Peyer's patch (tissue), 4 donors: ENCODE measurements at places on chromosomes 16 and 17.

DNA sequence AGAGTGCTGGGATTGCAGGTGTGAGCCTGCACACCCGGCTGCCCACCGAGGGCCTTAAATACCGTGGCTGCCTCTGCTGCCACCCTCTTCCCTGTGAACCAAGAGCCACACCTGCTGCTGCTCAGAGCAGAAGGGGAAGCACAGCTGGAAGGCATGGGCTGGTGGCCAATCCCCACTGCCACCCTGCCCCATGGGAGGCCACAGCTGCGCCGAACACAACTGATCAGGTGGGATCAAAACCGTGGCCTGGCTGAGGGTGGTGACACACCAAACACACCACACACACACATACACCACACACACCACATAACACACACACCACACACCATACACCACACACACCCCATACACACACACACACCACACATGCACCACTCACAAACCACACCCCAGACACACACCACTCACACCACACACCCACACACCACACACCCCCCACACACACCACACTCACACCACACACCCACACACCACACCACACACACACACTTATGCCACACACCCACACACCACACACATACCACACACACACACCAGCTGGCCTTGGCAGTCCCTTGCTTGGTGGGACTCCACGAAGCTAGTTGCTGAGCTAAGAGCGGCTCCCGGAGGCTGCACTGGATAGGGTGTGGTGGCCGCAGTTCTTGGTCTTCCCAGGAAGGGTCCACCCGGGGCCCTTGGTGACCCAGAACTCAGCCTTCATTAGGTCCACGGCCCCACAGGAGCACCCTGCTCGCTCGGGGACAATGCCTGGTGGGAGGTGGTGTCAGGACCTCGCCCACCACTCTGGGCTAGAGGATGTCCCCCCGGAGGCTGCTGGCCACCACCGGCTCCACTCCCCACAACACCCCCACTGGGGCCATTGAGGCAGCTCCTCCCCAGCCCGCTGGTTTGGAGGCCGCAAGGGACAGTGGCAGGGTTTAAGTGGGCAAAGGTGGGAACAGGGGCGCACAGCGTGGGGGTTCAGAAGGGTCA lies 14.9 kb downstream of the CEP131 start:
- no peak for DNase-seq

GRCh38 chr16:89864527-89864820 lies 8.9 kb upstream of the TCF25 start:
- DNase-seq = no peak

GRCh38 chr16:72836181-72836580 lies 211.7 kb downstream of the ZFHX3 start:
- DNase-seq = no peak

GRCh38 chr17:29045734-29046472 lies 3.0 kb downstream of the PIPOX start:
- DNase-seq = no peak

- DNase-seq = no peak
Observed at GRCh38 chr16:5032748-5033167, 977 bp downstream of the NAGPA start.

- no peak for DNase-seq
Observed at GRCh38 chr17:70290770-70291169, 121.4 kb downstream of the KCNJ2 start.

GRCh38 chr16:15644267-15644961 lies 1.5 kb upstream of the MARF1 start:
- no peak for DNase-seq

GRCh38 chr17:4329838-4330237 lies 36.6 kb downstream of the UBE2G1 start:
- no peak for DNase-seq

GRCh38 chr16:27506771-27507170 lies 42.9 kb downstream of the GTF3C1 start:
- DNase-seq = no peak

DNA sequence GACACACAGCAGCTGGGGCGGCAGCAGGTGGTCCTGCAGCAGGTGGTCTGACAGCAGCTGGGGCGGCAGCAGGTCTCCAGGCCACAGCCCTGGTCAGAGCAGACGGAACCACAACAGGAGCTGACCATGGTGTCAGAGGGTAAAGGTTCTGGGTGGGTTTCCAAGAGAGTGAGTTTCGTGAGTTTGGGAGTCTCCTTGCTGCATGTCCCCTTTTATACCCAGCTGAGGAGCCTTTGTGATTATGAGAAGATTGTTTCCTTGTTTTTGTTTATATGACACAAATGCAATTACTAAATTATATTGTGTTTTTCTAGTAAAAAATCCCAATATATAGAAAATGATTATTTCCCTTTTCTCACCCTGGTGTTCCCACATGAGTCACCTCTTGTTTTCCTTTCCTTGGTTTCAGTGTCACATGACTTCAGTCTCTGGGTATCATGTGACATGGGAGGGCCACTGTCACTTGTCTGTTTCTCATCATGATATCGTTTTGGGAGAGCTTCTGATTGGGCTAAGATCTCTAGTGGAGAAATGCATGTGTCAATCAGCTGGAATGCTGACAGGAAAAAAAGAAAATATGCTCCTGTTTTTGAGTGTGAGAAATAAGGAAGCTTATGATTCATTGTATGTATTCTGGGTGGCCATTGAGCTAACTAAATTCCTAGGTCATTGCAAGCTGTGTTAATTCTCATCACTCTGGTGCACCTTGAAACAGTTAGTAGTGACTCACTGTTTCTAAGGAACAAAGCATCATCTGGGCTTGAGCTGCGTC lies at the start of gene KRTAP4-6:
Gene KRTAP4-6 (minus strand): TSS at position 185 of the 772 bp plus-strand sequence. CDS start 57 bp downstream, at position 128.
- DNase-seq = no peak

GRCh38 chr16:87705771-87706277 lies 60.0 kb downstream of the KLHDC4 start:
- DNase-seq = no peak

- no peak for DNase-seq
Observed at GRCh38 chr16:58107709-58108108, 21.5 kb downstream of the CFAP20 start.

DNA sequence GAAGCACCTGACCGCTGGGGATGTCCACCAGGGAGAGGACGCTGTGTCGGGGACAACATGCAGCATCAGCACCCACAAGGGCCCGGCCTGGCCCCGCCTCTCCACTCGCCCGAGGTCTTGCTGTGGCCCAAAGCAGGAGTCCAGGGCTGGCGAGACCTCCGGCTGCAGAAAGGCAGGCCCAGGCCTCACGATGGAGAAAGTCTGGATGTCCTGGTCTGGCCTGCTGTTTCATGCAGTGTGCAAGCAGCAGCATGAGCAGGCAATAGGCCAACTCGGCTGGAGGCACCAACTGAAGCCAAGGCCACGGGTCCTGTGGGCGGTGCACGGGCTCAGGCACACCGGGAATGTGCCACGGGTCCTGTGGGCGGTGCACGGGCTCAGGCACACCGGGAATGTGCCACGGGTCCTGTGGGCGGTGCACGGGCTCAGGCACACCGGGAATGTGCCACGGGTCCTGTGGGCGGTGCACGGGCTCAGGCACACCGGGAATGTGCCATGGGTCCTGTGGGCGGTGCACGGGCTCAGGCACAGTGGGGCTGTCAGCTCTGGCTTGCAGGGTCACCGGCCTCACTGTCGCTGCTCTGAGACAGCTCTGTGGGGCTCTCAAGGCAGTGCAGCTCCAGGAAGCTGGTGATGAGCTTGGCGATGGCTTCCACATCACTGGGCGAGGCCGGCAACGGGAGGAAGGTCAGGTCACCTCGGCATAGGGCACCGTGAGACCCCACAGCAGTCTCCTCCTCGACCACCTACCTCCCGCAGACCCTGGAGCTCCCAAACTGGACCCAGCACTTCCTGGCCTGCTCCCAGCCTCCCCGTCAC lies 6.9 kb downstream of the CYBC1 start:
- DNase-seq = no peak

DNA sequence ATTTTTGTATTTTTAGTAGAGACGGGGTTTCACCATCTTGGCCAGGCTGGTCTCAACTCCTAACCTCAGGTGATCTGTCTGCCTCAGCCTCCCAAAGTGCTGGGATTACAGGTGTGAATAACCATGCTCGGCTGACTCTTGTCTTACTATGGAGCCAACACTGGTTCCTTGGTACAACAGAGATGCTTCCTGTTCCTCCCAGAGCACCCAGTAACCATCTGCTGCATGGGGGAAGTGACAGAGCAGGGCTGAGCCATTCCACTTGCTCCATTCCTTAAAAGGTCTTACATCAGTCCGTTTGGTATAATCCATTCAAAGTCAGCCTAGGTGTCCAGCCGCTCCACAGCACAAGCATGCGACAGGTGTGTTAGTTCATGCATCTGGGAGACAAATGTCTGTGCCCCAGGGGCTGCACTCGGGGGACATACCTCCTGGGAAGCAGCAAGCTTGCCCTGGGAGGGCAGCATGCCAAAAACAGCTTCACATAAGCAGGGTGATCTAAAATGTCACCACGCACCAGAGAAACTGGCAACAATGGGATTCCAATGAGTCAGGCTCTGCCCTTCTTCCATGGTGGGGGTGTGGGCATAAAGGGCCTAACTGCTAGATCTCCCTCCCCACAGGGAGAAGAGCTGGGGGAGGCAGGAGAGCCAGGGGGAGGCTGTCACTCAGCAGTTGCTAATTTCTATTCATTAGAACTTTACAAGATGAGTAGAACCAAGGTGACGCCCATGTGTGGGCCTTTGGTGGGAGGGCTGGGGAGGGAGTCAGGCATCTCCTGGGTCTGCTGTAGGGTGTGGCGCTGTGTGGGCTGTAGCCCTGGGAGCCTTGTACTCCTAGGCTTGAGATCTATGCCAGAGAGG lies 35.5 kb downstream of the PIPOX start:
- no peak for DNase-seq

DNA sequence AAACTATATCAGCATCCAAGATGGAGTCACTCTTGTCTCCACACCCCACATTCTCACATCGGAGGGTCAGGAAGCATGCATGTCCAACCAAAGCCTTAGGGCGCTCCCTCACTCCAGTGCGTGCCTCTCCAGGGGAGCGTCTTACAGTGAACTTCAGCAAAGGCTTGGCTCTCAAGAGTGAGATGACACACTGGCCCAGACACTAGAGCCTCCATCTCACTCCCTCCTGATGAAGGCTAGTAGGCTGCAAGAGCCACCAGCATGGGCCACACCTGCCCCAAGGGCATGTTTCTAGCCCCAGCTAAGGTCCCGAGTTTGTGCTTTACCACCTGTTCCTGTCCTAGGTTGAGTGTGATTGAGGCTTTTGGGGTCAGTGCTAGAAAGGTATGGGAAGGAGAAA lies 40.5 kb downstream of the BEAN1 start:
- DNase-seq = no peak

- no peak for DNase-seq
Observed at GRCh38 chr17:11928436-11928835, 68.8 kb downstream of the ZNF18 start.

- no peak for DNase-seq
Observed at GRCh38 chr17:34357398-34357797, 1.1 kb downstream of the CCL13 start.

- DNase-seq = peak; percentile 52
Observed at GRCh38 chr16:46658925-46659324, 30.1 kb downstream of the VPS35 start.

GRCh38 chr17:65677932-65678331 lies 116.5 kb upstream of the AXIN2 start:
- DNase-seq = no peak

GRCh38 chr17:83030432-83030831 lies 49.0 kb upstream of the METRNL start:
- no peak for DNase-seq

DNA sequence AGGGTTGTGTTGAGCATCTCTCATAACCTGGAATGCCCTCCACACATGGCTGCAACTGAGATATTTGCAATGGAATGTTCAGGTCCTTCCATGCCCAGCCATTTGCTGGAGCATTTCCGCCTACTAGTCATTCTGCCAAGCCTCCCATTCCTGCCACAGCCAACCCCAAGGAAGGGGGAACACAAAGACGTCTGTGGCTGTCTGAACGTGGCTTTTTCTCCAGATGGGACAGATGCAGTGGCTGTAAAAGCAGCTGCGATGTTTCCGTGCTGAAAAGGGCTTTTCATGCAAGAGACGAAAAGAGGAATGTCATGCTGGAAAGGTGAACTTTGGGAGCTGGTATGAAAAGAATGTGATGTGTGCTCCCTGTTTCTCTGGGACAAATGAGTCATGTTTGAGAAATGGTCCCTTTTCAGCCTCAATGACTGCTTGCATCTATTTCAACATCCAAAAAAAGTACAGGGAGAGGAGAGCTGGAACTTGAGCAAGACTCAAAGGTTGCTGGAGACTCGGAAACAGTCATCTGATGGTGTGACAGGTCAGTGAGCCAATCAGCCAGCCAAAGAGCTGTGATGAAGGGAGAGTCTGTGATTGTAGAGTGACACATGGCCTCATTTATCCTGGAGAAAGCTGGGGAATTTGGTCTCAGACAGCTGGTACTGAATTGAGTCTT lies 208.9 kb downstream of the SHISA9 start:
- no peak for DNase-seq

DNA sequence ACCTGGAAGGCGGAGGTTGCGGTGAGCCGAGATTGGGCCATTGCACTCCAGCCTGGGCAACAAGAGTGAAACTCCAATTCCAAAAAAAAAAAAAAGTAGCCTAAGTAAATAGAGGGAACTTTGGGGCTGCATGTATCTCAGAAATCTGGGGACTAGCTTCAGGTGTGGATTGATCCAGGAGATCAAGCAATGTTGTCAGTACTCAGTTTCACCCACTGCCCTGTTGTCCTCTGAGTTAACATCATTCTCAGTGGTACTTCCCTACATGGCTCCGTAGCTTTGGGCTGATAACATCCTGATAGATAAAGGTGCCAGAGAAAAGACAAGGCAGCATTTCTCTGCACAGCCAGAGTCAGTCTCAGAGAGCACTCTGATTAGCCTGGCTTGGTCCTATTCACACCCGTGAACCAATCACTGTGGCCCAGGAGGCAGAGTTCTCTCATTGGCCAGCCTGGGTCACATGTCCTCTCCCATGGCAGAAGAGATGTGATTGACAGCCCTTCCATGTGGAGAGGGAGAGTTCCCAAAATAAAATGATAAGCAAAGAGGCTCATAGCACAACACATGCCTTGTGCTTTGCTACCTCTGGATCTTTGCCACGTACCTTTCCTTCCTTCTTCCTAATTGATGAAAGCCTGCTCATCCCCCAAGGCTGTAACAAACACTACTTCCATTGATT lies 99.6 kb downstream of the ABCC1 start:
- no peak for DNase-seq

- no peak for DNase-seq
Observed at GRCh38 chr16:75225678-75226515, 7.1 kb downstream of the CTRB1 start.

GRCh38 chr17:3890082-3890877 lies 2.6 kb downstream of the CAMKK1 start:
- peak; percentile 69 for DNase-seq
